ENCODE measurements at places on chromosomes 16 and 17.
A peak's percentile ranks its signal among the peaks of the same experiment; 100 is the strongest.

DNA sequence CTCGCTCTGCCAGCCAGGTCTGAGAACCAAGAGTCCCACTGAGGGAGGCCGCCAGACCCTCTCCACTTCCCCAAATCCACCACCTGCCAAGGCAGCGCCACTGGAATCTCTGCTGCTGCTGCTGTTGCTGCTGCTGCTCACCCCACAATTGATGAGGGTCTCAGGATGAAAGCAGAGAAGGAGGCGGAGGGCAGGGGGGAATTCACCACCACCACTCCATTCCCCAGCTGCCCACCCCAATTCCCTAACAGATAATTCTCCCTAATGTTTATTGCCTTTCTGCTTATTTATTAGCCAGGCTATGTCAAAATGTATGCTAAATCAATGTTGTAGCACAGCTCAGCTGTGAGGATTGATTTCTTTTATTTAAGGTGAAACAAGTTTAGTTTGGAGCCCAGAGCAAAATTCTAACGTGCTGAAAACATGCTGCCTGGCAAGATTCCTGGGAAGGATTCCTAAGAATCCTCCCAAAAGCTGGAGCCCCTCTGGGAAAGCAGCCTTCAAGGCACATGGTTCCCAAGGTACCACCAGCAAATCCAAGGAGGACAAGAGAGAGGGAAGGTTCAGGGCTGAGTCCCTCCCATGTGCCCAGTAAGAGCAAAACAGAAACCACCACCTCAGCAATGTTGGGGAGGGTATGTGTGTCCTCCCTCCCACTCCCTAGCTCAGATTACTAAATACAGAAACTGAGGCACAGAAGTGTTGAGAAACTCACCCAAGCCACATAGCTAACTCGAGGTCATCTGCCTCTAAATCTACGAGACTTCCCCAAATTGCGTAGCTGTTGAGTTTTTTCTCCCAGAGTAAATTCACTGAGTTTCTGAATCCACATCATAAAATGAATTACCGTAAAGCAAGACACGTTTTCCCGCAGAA is 12.2 kb upstream of the CDH5 start:
- no peaks in the 10 kb centered on the region for H3K27me3 ChIP-seq
- H3K27ac ChIP-seq: no peak overlapping the region
- H3K36me3 ChIP-seq: no peaks in the 10 kb centered on the region
- H3K4me1 ChIP-seq: no peaks in the 10 kb centered on the region
- DNase-seq: no peak
- no peak overlapping the region for H3K4me3 ChIP-seq

DNA sequence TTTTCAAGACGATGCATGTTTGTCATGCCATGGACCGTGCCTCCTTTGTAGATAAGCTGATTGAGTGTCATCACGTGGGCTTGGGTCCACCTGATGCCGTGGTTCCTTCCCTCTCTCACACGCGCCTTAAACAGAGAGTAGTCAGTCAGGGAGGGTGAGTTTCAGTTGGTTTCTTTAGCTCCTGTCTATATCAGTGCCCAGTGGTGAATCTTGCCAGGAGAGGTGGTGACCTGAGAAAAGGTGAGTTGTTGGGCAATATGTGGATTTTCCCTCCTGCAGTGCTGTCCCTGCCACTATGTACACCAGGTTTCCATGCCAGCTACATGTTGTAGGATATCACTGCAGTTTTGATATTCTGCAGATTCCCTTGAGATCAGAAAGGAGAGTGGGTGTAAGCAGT is 129.7 kb downstream of the LAT start:
- DNase-seq: no peak
- H3K4me1 ChIP-seq: no peaks in the 10 kb centered on the region
- no peaks in the 10 kb centered on the region for H3K27me3 ChIP-seq
- H3K36me3 ChIP-seq: no peaks in the 10 kb centered on the region
- no peak overlapping the region for H3K27ac ChIP-seq

GRCh38 chr17:9612006-9612405 is 33.3 kb upstream of the USP43 start:
- no peaks in the 10 kb centered on the region for H3K27me3 ChIP-seq
- no peak overlapping the region for H3K4me3 ChIP-seq
- H3K27ac ChIP-seq: no peak overlapping the region
- H3K4me1 ChIP-seq: no peaks in the 10 kb centered on the region

DNA sequence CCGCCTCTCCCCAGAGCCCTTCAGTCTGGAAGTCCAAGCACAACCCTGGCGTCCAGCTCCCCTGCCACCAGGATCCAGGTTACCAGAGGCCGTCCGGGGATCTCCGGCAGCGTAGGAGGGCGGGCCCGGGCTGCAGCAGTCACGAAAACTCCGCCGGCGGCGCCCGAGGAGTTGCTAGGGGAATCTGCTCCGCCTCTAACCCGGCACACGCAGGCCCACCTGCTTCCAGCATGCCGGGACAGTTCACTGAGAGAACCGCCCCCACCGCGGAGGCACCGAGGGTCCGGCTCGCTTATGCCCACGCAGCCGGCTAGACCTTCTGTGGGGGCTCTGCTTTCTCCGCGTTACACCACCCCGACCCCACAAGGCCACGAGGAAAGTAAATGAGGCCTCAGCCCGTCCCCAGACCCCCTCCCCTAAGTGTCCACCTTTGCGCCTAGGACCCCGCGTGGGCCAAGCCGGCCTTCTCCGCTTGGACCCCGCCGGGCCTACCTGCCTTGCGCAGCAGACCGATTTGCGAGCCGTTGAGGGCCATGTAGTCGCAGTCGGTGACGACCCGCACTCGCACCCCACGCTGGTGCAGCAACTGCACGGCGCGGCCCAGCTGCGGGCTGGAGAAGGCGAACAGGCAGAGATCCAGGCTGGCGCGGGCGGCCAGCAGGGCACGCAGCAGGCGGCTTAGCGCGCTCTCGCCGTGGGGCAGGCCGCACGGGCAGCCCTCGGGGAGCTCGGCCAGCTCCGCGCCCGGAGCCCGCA is 587 bp downstream of the PLD6 start:
- DNase-seq: peak; percentile 62
- H3K4me1 ChIP-seq: peaks cover 19% of the 10 kb centered on the region
- peak overlapping the region; percentile 45 for H3K4me3 ChIP-seq
- H3K27me3 ChIP-seq: no peaks in the 10 kb centered on the region
- H3K36me3 ChIP-seq: no peaks in the 10 kb centered on the region

DNA sequence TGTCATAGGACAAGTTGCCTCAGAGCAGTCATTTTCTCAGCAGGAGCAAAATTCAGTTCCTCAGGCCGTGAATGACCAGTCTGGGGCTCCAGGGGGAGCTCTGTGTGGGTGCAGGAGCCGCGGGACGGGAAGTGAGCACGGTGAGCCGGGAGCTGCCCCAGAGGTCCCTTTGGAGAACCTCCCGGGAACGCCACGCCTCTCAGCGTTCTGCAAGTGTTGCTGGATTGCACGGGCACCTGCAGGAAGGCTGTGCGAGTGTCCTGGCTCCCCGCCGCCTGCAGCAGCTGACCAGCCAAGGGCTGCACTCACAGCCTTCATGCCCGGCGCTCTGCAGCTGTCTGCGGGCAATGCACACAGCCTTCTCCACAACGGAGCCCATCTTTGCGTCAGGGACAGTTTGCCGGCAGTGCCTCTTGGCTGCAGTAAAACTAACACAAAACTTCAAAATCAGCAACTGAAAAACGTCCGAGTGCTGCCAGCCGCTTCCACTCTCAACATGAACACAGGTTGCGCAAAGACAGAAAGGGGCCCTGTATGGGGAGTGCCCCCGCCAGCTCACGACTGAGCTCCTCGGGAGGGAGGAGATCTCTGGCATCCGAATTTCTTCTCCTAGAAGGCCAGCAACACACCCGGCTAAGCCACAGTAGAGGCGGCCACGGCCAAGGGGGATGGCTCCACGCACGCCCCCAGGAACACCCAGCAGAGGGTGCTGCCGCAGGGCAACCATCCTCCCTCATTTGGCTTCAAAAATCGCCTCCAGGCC is 16.0 kb downstream of the NDUFAF8 start:
- H3K4me3 ChIP-seq: no peak overlapping the region
- peak; percentile 95 for DNase-seq
- peaks cover 7% of the 10 kb centered on the region for H3K4me1 ChIP-seq

- H3K4me1 ChIP-seq: no peaks in the 10 kb centered on the region
- DNase-seq: no peak
- H3K4me3 ChIP-seq: no peak overlapping the region
- no peak overlapping the region for H3K27ac ChIP-seq
- no peaks in the 10 kb centered on the region for H3K36me3 ChIP-seq
Measured at GRCh38 chr17:37292429-37293139, 83.2 kb upstream of the C17orf78 start.

- no peaks in the 10 kb centered on the region for H3K4me1 ChIP-seq
- no peaks in the 10 kb centered on the region for H3K27me3 ChIP-seq
- no peak overlapping the region for H3K27ac ChIP-seq
- no peak for DNase-seq
- no peaks in the 10 kb centered on the region for H3K36me3 ChIP-seq
Measured at GRCh38 chr17:66552371-66552770, 250.0 kb downstream of the PRKCA start.

GRCh38 chr16:31868691-31869167 is 4.9 kb upstream of the ZNF267 start:
- peak; percentile 68 for DNase-seq
- no peaks in the 10 kb centered on the region for H3K36me3 ChIP-seq
- no peaks in the 10 kb centered on the region for H3K4me1 ChIP-seq
- no peaks in the 10 kb centered on the region for H3K27me3 ChIP-seq

DNA sequence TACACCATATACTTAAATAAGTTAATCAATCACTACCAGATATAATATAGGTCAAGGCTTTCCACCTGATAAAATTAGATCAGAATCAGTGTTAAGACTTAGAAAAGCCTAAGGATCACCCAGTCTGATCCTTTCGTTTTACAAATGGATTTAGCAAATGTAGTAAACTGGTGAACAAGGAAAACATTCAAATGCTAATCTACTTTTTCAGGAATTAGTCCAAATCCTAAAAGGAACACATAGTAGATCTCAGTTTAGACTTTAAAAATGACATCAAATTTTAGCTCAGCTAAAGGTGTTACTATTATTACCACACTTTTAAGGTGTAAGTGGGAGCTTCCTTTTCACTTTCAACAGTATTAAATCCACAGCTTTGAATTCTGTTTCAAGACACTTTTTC is 12.0 kb downstream of the PHLPP2 start:
- H3K36me3 ChIP-seq: no peaks in the 10 kb centered on the region
- H3K4me3 ChIP-seq: no peak overlapping the region
- no peak overlapping the region for H3K27ac ChIP-seq
- no peaks in the 10 kb centered on the region for H3K27me3 ChIP-seq

DNA sequence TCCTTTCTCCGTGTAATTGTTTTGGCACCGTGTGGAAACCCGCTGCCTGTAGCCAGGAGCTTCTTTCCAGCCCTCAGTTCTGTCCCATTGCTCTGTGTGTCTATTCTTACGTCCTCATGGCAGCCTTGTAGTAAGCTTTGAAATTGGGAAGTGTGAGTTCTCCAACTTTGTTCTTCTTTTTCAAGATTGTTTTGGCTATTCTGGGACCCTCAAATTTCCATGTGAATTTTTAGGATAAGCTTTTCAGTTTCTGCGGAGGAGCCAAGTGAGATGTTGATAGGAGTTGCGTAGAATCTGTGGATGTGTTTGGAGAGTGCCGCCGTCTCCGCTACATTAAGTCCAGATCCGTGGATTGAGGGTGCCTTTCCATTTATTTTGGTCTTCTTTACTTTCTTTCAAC is 15.2 kb downstream of the CHMP6 start:
- no peaks in the 10 kb centered on the region for H3K4me1 ChIP-seq
- H3K27me3 ChIP-seq: peaks cover 2% of the 10 kb centered on the region
- no peak overlapping the region for H3K4me3 ChIP-seq
- no peak for DNase-seq
- H3K36me3 ChIP-seq: no peaks in the 10 kb centered on the region
- no peak overlapping the region for H3K27ac ChIP-seq

- no peak for DNase-seq
- H3K4me3 ChIP-seq: peak overlapping the region; percentile 96
- no peaks in the 10 kb centered on the region for H3K36me3 ChIP-seq
- no peaks in the 10 kb centered on the region for H3K27me3 ChIP-seq
Measured at GRCh38 chr17:18187821-18188761, 4.5 kb downstream of the ALKBH5 start.

GRCh38 chr16:62036802-62037135 is 531 bp upstream of the CDH8 start:
- H3K36me3 ChIP-seq: no peaks in the 10 kb centered on the region
- peaks cover 26% of the 10 kb centered on the region for H3K27me3 ChIP-seq

DNA sequence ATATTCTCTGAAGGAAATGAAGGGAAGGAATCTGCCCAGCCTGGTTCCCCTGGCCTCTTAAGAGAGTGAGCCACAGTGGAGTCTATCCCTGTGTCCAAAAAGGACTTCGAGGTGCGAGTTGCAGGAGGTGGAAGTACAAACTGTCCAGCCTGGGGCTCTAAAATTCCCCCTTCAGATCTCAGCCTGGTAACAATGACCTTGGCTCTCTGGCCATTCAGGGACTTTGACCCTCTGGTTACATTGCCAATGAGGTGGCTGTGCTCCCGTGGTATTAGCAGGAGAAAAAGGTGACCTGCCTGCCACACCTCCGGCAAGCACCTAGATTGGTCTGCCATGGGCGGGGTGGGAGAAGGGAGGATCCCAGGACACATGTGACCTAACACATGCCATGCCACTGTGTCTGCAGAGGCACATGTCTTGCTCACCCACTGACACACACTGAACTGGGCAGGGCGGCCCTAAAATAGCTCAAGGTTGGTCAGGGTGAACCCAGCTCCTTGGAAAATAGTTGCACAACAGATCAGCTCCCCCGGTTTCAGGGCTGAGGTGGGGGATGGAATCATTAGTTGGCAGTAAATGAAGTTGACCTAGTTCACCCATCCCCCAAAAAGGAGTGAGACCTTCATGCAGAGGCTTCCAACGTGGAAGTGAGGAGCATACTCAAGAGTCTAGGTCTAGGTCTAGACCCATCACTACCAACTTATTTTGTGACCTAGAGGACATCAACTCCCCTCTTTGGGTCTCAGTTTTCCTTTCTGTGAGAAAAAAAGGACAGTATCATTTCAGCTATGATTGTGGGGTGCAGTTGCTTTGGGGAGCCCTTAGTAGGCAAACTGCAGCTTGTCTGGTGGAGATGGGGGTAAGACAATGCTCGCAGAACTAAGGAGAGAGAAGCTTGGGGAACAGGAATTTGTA is 2.2 kb downstream of the NR1D1 start:
- peaks cover 3% of the 10 kb centered on the region for H3K36me3 ChIP-seq
- no peaks in the 10 kb centered on the region for H3K27me3 ChIP-seq
- H3K4me1 ChIP-seq: no peaks in the 10 kb centered on the region
- peak overlapping the region; percentile 88 for H3K27ac ChIP-seq
- peak overlapping the region; percentile 54 for H3K4me3 ChIP-seq
- peak; percentile 54 for DNase-seq
